ENCODE measurements at places on chromosomes 2 and 18.
A peak's percentile ranks its signal among the peaks of the same experiment; 100 is the strongest.

DNA sequence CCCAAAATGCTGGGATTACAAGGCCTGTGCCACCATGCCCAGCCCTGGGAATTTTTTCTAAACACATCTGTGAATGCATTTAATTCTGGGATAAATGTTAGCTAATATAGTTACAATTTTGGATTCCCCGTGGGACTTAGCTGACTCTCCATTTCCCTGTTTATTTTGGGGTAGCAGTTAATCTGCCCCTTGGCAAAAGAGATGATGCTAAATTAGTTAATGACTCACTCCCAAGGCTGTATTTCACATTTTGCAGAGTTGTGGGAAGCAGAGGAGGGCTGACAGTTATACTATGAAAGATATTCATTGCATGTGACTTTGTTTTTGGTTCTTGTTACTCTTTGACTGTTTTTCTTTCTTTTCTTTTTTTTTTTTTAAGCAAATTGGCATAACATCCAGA, 3.2 kb downstream of the MTHFD2 start:
- DNase-seq, result peak; percentile 32

GRCh38 chr2:126571403-126571802, 84.6 kb upstream of the GYPC start:
- no peak for DNase-seq

DNA sequence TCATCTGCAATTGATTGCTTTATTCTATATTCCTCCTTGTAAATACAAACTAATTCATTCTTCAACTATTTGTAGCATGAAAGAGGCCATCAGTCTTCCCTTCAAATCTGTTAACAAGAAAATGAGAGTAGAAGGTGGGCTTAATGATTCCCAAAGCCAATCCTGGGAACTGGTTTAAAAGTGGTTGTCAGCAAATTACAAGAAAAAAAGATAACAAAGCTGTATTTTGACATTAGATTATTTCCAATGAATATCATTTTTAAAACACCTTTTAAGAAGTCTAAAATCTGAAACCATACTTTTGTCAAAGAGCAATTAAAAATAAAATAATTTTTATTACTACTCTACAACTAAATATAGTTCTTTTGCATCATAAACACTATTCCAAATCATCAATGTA, 139.2 kb downstream of the DYM start:
- no peak for DNase-seq

GRCh38 chr2:6071519-6071918, 379.3 kb downstream of the SOX11 start:
- no peak for DNase-seq

- DNase-seq, result no peak
Measured at GRCh38 chr2:65081232-65081685, 25.0 kb downstream of the CEP68 start.

DNA sequence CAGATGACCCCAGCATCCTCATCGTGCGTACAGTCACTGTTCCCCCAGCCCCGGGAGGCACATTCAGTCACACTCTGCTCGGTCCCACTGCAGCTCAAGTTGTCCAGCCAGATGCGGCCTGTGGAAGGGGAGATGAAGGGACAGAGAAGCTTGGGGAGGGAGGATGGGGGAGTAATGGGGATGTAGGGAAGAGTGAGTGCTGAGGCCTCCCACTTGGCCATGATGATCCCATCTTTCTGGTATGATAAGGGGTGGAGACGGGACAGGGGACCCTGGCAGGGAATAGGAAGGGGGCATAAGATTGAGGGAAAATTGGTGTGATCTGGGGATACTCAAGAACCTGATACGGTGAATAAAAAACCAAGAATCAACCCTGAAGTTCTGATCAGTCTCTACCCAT, 3.5 kb downstream of the LOXL3 start:
- DNase-seq, result no peak

GRCh38 chr2:219507581-219508443, 6.5 kb upstream of the ASIC4 start:
- no peak for DNase-seq

DNA sequence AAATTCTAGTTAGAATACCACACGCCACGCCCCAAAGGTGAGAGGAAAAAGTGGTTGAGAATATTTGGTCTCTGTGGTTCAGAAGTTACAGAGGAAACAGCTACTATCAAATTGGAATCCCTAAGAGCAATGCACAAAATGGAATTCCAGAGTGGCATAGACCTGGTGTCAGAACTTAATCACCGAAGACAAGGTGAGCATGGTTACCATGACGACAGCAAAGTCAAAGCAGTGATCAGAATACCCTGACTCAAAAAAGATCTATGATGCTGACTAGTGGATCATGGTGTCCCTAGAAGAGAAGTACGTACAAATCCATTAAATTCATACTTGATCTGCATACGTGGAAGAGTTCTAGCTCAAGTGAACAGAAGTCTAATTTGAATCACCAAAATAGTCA, 14.5 kb downstream of the LRRTM4 start:
- no peak for DNase-seq

DNA sequence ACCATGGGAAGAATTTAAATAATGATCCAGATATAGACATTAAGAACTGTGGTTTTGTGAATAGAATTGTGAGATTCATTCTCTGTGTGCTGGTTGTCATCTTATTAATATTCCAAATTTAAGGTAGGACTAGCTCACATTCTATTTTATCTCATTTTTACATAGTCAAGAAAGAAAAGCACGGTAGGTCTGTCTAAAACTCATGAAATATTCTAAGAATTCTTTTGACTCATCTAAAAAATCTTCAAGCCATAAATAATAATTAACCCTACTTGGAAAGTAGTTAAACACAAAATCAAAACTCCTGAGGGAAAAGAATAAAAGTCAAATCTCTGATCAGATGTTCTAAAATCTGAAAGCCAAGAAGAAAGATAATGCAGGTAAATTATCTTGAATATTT, 388.8 kb upstream of the CHAC2 start:
- DNase-seq, result no peak
